ENCODE measurements at places on chromosomes 1 and 21.

GRCh38 chr1:229798558-229798957, 172.5 kb downstream of the URB2 start:
- DNase-seq = no peak

DNA sequence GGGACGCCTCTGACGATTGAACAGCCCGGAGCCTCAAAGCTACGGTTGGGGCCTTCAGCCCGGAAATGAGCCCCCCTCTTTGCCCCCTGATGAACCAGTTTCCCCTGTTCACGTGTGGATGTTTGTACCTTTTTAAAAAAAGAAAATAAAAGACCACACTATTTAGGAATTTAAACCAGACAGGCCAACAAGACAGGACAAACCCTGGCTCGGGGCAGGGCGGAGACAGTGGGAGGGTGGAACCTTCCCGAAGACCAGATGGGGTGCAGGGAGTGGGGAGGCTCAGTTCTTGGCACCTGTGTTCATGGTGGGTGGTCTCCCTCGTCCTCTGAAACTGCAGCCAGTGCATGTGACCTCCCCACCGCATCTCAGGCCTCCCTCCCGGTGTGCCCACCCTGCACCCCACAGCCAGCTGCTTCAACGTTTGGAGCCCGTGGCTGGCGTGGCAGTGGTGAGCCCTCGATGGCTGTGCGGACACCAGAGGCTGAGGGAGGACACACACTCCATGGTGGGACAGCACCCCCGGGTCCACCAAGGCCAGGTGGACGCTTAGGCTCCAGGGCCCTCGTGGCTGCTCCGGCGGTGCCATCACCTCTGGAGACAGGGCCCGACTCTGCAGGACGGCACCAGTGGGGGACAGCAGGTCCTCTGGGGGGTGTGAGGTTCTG, 45.6 kb downstream of the COL18A1 start:
- DNase-seq = no peak

GRCh38 chr1:1274299-1274930, 761 bp upstream of the UBE2J2 start:
- DNase-seq = no peak

GRCh38 chr1:222042120-222042519, 300.2 kb upstream of the DUSP10 start:
- no peak for DNase-seq

DNA sequence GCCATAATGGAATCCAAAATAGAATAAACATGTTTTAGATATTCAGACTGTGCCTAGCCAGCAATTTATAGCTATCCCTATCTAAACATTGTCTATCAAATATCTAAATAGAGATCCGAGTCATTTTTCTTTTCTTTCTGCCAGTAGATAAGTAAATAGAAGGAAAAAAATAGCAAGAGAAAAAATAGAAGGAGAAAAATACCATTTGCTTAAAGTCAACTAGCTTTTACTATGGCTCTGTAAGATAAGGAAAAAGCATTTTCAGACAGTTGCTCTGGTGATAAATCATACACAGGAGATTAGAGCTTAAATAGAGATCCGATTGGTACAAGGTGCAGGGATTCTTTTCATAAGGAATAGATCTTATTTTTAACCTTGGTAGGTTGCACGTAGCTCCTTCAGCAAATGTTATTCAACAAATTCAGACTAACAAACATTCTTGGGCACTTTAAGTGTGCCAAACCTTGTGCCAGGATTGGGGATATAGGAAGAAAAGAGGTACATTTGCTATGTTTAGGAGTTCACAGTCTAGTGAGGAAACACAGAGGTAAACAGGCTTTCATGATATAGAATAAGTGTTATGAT, 70.1 kb upstream of the CCDC190 start:
- DNase-seq = no peak

- DNase-seq = no peak
Measured at GRCh38 chr1:200153277-200154055, 126.0 kb downstream of the NR5A2 start.

DNA sequence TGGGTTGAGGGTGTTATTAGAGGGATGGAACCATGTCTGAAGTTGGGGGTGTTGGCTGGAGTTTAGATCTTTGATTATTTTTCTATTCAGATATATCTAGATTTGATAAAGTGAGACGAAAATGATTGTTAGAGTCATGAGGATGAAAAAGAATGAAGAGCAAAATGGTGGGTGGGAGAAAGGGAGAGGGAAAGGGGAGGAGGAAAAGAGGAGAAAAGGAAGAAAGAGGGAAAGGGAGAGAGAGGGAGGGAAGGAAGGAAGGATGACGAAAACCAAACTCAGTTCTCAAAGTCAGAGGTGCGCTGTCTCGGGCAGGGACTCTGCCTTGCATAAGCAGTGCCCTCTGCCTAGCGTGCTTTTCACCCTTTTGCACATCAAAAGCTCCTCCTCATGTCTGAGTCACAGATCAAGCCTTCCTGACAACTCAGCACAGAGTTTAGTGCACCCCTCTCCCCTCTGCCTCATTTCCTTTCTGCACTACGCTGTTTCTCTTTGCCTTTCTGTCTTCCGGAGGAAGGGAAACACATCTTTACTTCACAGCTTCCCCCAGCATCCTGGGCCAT, 225.8 kb upstream of the PROX1 start:
- no peak for DNase-seq
